ENCODE measurements at places on chromosomes 1 and 21.

DNA sequence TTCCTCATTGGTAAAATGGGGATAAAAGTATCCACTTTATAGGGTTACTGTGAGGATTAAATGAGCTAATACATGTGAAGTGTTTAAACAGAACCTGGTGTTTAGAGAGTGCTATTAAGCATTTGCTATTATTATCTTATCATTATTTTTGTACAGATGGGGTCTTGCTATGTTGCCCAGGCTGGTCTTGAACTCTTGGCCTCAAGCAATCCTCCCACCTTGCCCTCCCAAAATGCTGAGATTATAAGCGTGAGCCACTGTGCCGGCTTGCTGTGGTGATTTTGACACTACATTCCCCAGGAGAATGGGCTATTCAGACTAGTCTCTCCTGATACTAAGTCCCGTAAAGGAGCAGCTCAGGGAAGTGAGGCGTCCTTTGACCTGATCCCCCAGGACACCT lies 6.3 kb upstream of the ARHGEF10L start:
- no peak for DNase-seq
- H3K27me3 ChIP-seq: no peaks in the 10 kb centered on the region
- H3K27ac ChIP-seq: no peak overlapping the region
- H3K4me1 ChIP-seq: peaks cover 3% of the 10 kb centered on the region
- H3K36me3 ChIP-seq: no peaks in the 10 kb centered on the region

DNA sequence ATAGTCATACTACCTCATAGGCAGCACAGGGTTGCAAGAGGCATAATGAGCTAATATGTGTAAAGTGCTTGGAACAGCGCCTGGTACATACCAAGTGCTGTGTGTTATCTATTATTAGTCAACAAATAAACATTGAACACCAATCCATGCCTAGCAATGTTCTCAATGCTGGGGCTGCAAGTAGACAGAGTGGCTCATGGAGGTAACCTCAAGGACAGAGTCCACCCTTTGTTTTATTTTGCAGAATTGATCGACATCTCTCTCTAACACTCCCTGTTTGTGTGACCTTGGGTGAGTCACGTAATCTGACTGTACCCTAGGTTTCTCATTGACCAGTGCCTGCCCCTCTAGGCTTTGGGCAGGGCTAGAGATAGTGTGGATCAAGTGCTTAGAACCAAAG lies 164.0 kb upstream of the KLHDC7A start:
- no peak for DNase-seq
- H3K27me3 ChIP-seq: no peaks in the 10 kb centered on the region
- no peak overlapping the region for H3K27ac ChIP-seq
- H3K36me3 ChIP-seq: no peaks in the 10 kb centered on the region
- H3K4me1 ChIP-seq: no peaks in the 10 kb centered on the region

DNA sequence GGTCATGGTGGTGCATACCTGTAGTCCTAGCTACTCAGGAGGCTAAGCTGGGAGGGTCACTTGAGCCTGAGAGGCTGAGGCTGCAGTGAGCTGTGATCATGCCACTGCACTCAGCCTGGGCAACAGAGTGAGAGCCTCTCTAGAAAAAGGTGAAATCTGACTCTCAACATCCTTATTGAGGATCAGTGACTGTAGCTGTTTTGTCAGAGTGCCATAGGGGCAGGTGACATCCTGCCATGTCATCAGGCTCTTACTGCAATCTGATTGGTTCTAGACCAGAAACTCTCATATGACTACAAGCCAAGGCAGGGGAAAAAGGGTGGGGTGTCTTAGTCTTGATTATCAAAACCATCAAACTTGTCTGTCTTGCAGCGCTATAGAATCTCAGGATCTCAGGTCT lies 62.8 kb upstream of the NGF start:
- H3K4me1 ChIP-seq: peaks cover 6% of the 10 kb centered on the region
- DNase-seq: no peak
- H3K36me3 ChIP-seq: no peaks in the 10 kb centered on the region
- no peak overlapping the region for H3K27ac ChIP-seq
- no peak overlapping the region for H3K4me3 ChIP-seq

GRCh38 chr21:38289705-38290485 lies 33.1 kb downstream of the KCNJ15 start:
- peak; percentile 88 for DNase-seq
- H3K27me3 ChIP-seq: no peaks in the 10 kb centered on the region
- peak overlapping the region; percentile 53 for H3K27ac ChIP-seq
- H3K4me3 ChIP-seq: no peak overlapping the region
- H3K4me1 ChIP-seq: peaks cover 73% of the 10 kb centered on the region

- DNase-seq: no peak
- no peaks in the 10 kb centered on the region for H3K36me3 ChIP-seq
- H3K27me3 ChIP-seq: peaks cover 4% of the 10 kb centered on the region
- H3K4me3 ChIP-seq: no peak overlapping the region
- H3K4me1 ChIP-seq: 0 out of 2 replicates have a peak, but pooled peaks cover 2% of the 10 kb centered on the region
- H3K27ac ChIP-seq: no peak overlapping the region
Observed at GRCh38 chr1:207402744-207403143, 51.4 kb upstream of the CR2 start.

DNA sequence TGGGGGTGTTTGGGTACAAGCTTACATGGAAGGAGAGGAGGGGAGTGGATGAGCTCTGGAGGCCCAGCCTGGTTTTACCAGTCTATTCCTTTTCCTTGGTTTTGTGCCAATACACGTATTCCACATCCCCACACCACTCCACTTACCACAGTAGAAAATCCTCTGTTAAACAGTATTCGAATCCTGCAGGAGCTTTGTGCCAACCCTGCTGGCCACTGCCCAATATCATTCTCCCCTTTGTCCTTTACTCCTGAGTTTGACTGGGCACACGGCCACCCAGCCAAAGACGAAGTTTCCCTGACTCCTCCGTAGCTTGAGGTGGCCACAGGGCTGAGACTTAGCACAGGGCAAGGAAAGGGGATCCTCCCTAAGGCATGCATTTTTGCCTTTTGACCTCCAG lies 61.6 kb downstream of the TMCO4 start:
- H3K27me3 ChIP-seq: no peaks in the 10 kb centered on the region
- peaks cover 11% of the 10 kb centered on the region for H3K4me1 ChIP-seq
- no peak overlapping the region for H3K27ac ChIP-seq
- H3K4me3 ChIP-seq: no peak overlapping the region

DNA sequence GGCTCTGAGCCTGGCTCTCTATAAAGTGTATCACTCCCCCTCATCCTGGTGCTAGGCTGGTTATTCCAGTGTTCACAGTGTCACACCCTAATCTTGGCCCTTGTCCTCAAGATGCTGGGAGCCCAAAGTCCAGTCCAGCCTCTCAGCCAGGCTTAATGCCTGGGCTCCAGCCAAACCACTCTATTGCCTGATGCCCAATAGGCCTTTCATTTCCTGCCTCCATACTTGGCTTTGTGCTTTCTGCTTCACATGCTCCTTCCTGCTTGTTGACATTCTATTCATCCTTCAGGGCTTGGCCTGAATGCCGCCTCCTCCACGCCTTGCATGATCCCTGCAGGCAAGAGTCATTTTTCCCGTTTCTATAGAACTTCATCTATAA lies 1.7 kb downstream of the KLHDC8A start:
- no peak overlapping the region for H3K27ac ChIP-seq
- H3K4me3 ChIP-seq: no peak overlapping the region
- peaks cover 10% of the 10 kb centered on the region for H3K27me3 ChIP-seq
- no peak for DNase-seq
- H3K36me3 ChIP-seq: no peaks in the 10 kb centered on the region

GRCh38 chr1:54499360-54500106 lies 48.5 kb upstream of the ACOT11 start:
- no peak overlapping the region for H3K27ac ChIP-seq
- H3K4me3 ChIP-seq: peak overlapping the region; percentile 14
- H3K4me1 ChIP-seq: peaks cover 9% of the 10 kb centered on the region
- H3K27me3 ChIP-seq: peaks cover 3% of the 10 kb centered on the region
- DNase-seq: no peak

DNA sequence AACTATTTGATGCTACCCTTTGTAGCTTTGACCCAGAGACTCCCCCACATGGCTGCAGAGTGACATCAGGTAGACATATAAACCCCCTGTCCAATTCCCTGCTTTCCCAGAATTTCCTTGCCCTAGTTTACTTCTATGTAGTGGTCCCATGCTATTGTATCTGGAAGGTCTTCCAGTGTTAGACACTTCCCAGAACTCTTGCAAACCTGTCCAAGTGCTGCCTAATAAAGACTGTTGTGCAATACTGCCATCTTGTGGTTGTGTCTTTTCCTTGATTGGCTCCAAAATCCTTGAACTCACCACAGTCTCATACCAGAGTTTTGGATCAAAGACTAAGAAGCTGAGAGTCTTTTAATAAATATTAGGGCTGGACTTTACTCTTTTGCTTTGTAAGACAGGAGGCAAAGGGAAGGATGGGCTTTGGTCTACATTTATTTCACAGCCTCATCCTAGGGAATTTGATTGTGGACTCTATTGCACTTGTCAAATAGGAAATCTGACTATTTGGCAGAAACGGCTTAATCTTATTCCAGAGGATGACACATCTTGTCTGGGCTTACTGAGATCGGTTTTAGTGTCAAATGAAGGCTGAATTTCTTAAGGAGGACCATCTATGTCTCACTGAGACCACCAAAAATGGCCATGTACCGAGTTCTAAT lies 169.9 kb downstream of the LRRC7 start:
- no peak overlapping the region for H3K27ac ChIP-seq
- no peak overlapping the region for H3K4me3 ChIP-seq
- H3K27me3 ChIP-seq: peaks cover 6% of the 10 kb centered on the region
- no peaks in the 10 kb centered on the region for H3K4me1 ChIP-seq

All from SJSA1 (cell line).